ENCODE measurements at places on chromosomes 12 and 14.

GRCh38 chr14:103427485-103428443 lies 42.5 kb downstream of the MARK3 start:
- DNase-seq, result no peak

GRCh38 chr12:33438025-33438772 lies 1.4 kb downstream of the SYT10 start:
- DNase-seq, result no peak

GRCh38 chr12:65335021-65335714 lies 56.7 kb downstream of the MSRB3 start:
- DNase-seq, result peak; percentile 83

- peak; percentile 80 for DNase-seq
Observed at GRCh38 chr14:102323102-102323501, 3.6 kb downstream of the ZNF839 start.

GRCh38 chr12:124648710-124649384 lies 81.4 kb upstream of the NCOR2 start:
- no peak for DNase-seq

- DNase-seq, result peak; percentile 69
Observed at GRCh38 chr12:15700595-15700994, 88.6 kb downstream of the EPS8 start.

DNA sequence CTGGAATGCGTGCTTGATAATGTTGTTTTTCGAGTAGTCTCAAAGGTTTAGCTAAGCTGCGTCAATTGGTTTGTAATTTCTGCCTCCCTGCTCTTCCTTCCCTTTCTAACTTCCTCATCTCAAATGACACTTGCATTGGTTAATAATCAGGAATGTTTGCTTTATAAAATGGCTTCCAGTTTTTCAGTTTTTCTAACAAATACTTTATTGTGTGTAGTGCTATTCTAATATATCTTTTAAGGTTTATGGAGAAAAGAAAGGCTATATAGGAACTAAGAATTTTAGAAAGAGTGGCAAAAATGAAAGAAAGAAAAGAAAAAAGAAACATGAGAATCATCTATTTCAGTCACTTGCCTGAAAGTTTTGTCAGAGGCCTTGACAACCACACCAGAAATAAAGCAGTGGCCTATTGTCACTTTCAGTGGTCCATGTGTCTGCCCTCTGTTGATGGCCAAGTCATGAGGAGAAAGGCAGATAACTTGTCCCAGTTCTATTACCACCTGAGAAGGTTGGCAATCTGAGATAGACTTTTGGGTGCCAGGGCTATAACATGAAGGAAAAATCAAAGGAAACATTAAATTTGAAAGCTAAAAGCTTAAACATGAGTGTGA lies 221.9 kb upstream of the KITLG start:
- DNase-seq, result no peak

DNA sequence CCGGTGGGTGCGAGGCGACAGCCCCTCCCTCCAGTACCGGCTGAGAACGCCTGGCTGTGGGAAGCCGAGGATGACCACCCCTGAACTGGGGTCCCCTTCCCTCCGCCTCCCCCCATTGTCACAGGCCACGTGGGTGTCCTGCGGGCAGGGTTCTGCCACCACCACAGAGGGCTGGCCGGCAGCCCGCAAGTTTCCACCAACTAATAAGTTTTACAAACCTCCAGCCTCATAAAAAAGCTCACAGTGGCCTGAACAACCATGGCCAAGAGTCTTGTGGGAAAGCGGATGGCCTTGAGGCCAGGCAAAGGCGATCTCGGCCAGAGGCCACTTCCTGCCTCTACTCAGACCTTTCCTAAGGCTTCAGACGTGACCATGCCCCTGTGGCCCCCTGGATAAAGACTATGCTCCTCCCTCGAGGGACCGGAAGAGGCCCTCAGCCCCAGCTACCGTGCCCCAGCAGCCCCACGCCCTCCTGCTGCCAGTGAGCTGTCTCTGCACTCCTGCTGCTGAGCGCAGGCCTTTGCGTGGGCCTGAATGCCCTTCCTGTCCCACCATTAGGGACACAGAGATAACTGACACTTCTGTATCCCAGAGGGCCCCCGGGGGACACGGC lies 46.1 kb upstream of the DLK1 start:
- DNase-seq, result no peak

GRCh38 chr14:24705840-24706239 lies 71.8 kb upstream of the GZMB start:
- DNase-seq, result no peak

Measured in GM03348 (cell line).